ENCODE measurements at places on chromosomes 13 and 19. TPM values are rescaled to one million over a fixed set of nuclear protein-coding genes. Genes with fewer than 3 reads are reported as not detected.

DNA sequence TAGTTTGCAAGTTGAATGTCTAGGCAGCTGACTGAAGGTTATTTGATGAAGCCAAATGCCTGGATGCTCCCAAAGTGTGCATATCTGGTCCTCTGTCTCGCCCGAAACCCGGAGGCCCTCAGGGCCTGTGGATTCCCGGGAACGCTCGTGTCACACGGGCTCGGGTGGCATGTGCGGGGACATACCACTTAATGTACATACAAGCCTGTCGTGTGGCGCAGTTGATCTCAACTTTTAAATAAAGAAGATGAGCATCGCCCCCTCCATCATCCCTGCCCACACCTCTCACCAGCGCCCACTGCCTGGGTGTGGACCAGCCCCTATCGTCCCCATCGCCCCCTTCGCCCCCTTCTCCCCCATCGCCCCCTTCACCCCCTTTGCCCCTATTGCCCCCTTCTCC lies 33.9 kb downstream of the ATP11A start:
- no peak for DNase-seq

Gene MYO1F
- total RNA-seq, result not detected

Gene TMEM238
- 92.7 TPM for total RNA-seq

DNA sequence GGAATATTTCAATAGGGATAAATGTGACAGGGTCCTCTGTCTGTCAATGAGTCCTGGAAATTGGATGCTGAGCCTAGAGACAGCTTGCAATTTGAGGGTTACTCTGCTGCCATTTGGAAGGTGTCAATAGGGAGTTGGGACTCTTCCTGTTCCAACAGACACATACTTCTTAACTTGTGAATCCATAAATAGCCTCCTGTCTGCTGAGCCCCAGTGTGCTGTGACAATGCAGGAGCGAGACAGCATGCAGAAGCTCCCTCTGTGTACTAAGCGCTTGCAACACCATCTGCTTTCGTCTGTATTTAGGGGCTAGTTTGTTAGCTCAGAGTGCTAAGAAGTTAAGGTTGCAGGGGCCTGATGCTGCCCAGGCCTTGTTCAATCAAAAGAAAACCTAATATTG lies 58.5 kb upstream of the GPR12 start:
- no peak for DNase-seq

Gene CLEC4M
- not detected for total RNA-seq

Gene CEACAM16
- not detected for total RNA-seq

DNA sequence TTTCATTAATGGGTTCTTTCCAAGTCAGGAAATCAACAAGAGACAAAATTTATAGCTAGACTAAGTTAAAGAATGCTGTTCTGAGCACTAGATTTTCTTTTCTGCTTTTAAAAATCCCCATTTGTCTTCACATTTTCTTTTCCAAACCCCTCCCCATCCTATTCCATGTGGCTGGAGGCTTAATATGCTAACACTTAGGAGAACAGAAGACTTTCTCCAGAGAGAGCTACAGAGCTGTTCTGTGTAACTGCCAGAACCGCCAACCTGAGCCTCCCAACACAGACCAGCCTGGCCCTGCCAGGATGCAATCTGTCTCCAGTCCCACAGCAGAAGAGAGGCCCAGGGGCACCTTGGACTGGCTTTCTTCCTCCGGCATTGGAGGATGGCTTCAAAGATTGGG lies 264.1 kb downstream of the NDFIP2 start:
- no peak for DNase-seq

- DNase-seq, result no peak
Measured at GRCh38 chr13:85567909-85568308, 231.3 kb downstream of the SLITRK6 start.

Gene C19orf73
- 5.9 TPM for total RNA-seq

DNA sequence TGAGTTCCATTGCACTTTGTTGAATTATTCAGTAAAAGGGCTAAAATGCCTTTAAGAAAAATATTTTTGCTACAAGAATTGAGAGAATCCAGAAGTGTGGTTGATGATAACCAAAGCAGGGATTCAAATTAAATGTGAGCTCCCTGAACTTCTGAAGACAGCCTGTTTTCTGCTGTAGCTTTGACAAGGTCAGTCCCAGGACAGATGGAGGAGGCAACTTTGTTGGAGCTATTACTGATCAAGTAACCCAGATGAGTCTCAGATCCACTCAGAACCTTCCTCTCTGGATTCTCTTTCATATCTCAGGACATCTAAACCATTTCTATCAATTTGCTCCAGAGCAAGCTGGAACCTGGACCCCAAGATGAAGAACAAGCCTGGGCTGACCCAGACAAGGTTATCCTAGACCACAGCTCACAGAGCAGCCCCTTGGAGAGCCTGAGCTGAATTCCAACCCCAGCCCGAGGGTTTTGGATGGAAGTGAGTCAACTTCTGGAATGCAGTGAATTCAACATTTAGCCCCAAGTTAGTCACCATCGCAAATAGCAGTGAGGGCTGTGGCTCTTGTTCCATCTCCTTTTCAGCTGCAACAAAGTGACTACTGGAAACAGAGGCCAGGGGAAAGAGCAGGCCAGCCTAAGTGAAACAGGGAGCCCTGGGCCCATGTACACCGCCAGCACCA lies 137.8 kb upstream of the TSC22D1 start:
- DNase-seq, result no peak

DNA sequence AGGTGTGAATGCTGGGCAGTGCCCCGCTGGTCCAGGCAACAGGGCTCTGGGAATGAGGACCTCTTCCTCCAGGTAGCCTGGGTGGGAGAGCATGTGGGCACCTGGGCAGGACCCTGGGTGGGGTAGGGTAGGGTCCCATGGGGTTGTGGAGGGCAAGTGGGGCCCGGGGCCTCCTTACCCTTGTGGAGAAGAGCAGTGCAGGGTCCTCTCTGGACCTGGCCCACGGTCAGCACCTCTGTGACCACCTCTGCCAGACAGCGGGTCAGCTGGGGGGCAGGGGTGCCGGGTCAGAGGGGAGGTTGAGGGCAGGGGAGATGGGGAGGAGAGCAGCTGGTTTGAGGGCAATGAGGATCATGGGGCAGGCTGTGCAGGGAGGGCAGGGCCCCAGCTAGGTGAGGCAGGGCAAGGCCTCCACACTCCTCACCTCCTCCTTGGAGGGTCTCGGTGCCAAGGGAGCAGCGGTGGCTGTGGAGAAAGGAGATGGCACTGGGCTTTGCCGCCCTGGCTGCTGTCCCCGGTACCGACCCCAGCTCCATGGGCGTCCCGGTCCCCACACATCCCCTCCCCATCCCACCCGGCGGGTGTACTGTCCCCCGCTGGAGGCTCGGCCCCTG lies 491 bp downstream of the CCER2 start:
- no peak for DNase-seq

DNA sequence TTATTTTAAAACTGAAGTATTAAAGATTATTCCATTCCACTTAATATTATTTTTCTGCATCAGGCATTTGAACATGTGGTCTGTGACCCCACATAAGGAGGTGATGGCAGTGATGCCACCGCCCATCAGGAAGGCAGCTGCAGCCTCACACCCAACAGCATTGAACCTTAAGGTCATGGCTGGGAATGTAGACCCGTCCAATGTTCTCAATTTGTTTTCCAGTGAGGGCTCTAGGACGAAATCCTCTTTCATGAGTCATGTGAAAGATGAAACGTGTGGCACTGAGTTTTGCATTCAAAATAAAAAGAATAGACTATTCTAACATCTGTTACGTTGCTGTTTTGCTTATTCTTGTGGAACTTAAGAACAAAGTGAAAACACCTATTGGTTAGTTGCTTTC lies 74.5 kb upstream of the ANKRD10 start:
- no peak for DNase-seq

Gene EMC10
- total RNA-seq, result 336 TPM

Gene TNNT1
- 5.0 TPM for total RNA-seq

- DNase-seq, result peak; percentile 29
Measured at GRCh38 chr19:46134527-46134926, 10.0 kb upstream of the IGFL3 start.

Gene ANGPTL4
- total RNA-seq, result not detected

DNA sequence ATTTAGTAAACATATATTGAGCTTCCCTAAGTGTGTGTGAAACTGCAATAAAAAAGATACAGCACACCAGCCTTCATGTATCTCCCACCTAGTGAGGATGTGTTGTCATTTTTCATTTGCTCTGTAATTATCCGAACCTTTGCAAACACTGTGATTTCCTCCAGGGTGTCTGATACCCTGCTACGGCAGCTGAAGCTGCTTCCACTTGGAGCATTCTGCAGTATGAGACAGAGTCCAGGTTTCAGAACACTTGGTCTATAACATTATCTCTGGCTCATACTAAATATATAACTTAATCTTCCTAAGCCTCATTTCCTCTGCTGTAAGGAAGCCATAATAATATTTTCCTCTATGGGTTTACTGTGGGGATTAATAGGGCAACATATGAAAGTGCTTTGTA lies 1338.1 kb upstream of the SLC10A2 start:
- DNase-seq, result no peak

GRCh38 chr13:59547950-59548349 lies 615.8 kb downstream of the DIAPH3 start:
- no peak for DNase-seq

Gene COX6B2
- total RNA-seq, result 2.7 TPM

DNA sequence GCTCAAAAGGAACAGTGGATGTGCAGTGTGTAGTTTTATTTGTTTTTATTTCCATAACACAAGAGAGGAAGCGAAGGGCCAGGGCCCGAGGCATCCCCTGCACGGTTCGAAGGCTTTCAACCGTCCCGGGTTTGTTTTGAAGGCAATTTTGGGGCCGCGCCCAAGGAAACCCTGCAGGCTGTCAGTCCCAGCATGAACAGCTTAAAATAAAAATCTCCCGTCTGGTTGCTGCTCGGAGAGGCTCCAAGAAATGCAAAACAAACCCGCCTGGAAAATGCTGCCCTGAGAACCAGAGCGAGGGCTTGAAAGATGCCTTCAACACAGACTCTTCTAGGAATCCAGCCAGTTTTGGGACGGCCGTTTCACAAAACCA lies 16.0 kb downstream of the LSM4 start:
- no peak for DNase-seq

Gene SIGLECL1
- total RNA-seq, result not detected

DNA sequence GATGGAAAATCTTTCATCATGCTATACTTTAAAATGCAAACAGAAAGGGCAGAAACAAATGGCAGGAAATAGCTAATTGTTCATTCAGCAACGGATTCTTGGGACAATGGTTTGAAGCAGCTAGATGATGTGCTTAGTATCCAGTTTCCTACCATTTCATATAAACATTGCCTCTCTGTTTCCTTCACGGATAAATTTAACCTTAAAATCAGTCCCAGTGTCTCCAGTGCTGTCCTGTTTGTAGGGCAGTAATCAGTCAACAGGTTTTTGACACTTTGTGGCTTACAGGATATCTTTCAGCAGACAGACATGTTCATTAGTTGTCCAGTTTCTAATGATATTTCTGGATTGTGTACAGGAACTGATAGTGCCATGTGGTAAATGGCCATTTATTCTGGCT lies 24.7 kb upstream of the RB1 start:
- DNase-seq, result no peak

- no peak for DNase-seq
Measured at GRCh38 chr13:67147342-67148133, 82.6 kb downstream of the PCDH9 start.

- no peak for DNase-seq
Measured at GRCh38 chr19:18657590-18658365, 20.9 kb downstream of the KLHL26 start.

GRCh38 chr19:49553451-49554271 lies 25.9 kb downstream of the RCN3 start:
- DNase-seq, result peak; percentile 87

Gene IGSF23
- not detected for total RNA-seq

DNA sequence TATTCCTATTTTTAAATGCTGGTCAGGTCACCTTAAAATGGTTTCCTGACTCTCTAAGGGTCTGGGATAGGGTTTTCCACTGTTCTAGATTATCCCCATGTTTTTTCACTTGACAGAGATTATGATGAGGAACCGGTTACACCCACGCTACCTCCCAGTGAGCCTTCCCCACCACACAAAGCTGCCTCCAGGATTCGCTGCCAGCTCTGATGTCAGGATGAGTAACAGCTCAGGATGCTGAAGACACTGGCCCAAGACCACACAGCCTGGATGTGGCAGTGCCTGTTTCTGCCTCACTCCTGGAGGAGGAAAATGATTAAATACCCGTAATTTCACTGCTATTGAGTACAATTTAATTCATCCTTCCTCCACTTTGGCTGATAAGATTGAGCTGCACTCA lies 22.9 kb downstream of the ZNF114 start:
- no peak for DNase-seq

Gene SCEL
- total RNA-seq, result 3.9 TPM

Gene LILRB2
- total RNA-seq, result not detected

Gene APC2
- total RNA-seq, result 0.43 TPM

Data from HT-29 (cell line).